Cortex of kidney (tissue), 1 donor: ENCODE measurements at places on chromosomes 1 and 21.

- no peak for DNase-seq
Observed at GRCh38 chr1:84267476-84267875, 34.0 kb upstream of the SAMD13 start.

- DNase-seq: no peak
Observed at GRCh38 chr1:169949139-169949538, 55.4 kb upstream of the SCYL3 start.

- DNase-seq: no peak
Observed at GRCh38 chr1:198620951-198621824, 17.7 kb upstream of the PTPRC start.

GRCh38 chr1:56817716-56818463 is 1.3 kb downstream of the FYB2 start:
- DNase-seq: no peak

- DNase-seq: no peak
Observed at GRCh38 chr1:103561643-103562395, 9.6 kb upstream of the AMY2B start.

GRCh38 chr21:46559291-46559983 is 45.4 kb downstream of the S100B start:
- no peak for DNase-seq

DNA sequence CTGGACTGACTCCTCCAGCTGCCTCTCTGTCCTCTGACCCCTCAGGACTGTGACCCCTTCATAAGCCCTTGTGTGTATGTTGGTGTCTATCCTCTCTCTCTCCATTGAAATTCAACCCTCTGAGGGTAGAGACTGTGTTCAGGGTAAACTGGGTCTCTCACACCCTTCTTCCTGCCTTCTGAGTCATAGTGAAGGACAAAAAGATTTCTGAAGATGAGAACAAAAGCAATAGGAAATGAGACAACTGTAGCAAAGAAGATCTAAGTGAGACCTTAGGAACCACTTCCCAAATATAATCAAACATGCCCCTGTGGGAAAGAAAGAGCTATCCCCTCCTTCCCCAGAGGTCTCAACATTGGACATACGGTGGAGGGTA is 16.9 kb downstream of the NUAK2 start:
- DNase-seq: no peak

GRCh38 chr1:19866758-19867157 is 15.4 kb upstream of the OTUD3 start:
- DNase-seq: no peak

DNA sequence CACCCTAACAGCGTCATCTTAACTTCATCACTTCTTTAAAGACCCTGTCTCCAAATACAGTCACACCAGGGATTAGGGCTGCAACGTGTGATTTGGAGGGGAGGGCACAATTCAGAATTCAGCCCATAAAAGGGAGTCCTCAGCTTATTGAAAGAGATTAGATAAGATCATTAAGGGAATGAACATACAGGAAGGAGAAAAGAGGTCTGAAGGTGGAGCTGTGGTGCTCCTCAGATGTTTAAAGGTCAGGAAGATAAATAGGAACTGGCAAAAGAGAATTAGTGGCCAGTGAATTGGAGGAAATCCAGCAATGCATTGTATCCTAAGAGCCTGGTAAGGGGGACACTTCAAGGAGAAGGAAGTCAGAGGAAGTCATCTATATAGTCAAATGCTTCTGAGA is 113.5 kb downstream of the PROX1 start:
- no peak for DNase-seq
